ENCODE measurements at places on chromosomes 7 and 10.

DNA sequence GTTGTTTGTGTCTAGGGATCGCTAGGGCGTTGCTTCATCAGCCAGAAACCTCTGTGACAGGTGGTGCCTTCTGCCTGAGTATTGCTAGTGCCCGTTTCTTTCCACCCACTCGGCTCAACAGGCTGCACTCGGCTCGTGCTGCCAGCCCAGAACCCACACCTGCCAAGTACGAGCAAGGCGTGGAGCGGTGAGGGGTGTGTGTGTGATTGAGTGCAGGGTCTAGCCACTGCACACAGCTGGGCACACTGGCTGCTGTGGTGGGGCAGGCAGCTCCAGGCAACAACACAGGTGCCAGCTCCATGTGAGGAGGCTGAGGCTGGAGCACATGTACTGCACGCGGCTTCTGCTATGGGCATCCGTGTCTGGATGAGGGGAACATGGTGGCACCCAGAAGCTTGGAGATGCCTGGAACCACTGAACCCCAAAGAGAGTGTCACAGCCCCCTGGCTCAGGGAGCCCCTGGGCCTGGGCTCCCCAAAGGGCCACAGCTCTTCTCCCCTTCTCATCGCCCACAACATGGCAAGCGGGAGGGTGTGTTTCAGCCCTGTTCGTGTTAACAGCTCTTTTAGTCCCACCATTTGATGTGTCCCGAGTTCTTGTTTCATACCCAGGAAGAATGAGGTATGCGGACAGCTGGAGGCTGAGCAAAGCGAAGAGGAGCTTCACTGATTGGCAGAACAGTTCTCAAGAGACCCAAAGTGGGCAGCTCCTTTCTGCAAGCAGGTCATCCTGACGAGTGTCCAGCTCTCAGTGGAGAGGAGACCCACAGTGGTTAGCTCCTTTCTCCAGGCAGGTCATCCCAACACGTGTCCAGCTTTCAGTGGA lies 78.1 kb downstream of the HDAC9 start:
- no peak for DNase-seq

- DNase-seq, result no peak
Measured at GRCh38 chr7:27895551-27895950, 155.6 kb downstream of the TAX1BP1 start.

- DNase-seq, result no peak
Measured at GRCh38 chr10:133557381-133557780, 8.0 kb downstream of the SYCE1 start.

- no peak for DNase-seq
Measured at GRCh38 chr10:5668429-5668828, 2.0 kb upstream of the ASB13 start.

DNA sequence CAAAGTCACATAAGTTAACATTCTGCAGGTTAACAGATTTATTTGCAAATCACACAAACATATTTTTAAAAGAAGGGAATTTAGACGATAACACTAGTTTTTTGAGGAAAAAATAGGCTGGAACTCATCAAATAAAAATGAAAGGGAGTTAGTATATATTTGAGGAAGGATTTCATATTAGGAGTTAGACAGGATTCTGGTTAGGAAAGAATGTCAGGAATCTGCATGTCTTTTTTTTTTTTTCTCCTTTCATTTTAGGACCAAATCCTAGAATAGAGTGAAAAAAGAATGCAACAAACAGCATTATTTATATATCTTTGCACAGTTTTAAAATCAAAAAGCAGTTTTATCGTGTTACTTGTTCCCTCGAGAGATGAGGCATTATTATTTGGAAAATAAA lies 8.9 kb upstream of the TRDMT1 start:
- no peak for DNase-seq

DNA sequence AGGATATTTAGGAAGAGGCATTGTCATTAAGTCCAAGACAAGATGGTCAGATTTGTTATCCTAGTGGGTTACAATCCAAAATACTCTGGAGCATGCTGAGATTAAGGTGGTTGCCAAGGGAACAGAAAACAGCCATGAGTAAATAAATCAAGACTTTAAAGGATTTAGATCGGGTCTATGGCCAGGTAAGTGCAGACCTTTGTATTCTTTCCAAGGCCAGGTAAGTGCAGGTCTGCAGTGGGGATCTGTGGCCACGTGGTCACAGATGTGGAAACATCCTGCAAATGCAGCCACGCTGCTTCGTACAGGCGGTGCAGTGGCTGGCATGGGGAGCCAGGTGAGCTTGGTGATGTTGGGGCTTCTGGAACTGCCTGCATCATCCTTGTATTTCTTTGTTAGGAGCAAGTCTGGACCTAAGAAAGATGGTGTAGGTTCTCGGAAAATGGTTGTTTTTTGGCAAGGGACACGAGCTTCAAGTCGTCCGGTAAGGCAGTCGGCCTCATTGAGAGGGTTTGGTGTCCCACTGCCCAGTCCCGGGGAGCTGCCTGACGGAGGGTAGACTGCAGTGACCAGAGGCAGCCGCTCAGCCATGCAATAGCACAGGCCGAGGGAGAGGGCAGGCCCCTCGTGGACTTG lies 21.8 kb downstream of the ZNF775 start:
- DNase-seq, result peak; percentile 6

- DNase-seq, result no peak
Measured at GRCh38 chr10:71395621-71396020, 1.1 kb upstream of the CDH23 start.

- DNase-seq, result peak; percentile 36
Measured at GRCh38 chr10:73872190-73872710, 2.1 kb downstream of the CAMK2G start.

GRCh38 chr10:66760941-66761340 lies 164.9 kb upstream of the LRRTM3 start:
- DNase-seq, result no peak

DNA sequence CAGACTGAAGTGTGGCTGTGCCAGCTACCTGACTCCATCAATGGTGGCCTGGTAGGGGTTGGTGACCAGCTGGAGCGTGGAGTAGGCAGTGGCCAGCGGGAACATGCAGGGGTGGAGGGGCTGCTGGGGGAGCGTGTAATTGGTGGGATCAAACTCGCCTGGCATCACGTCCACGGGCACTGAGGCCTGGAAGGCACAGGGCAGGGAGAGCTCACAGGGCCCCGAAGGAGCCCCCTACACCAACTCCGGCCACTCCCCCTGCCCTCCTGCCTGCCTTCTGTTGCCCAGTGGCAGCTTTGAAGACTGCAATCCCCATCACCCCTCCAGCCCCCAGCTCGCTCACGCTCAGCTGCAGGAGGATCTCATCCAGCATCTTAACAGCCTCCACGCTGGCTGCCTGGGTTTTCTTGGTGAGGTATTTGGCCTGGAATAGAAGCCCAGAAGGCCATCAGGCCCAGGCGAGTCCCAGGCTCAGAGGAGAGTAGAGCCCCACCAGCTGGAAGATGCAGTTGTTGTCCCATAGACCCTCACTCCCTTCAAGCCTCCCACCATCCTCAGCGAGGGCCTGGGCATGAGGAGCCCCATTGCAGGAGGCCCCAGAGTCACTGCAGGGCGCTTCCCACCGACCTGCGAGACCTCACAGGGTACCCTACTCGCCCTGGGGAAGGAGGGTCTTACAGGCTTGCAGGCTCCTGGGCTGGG lies 7.1 kb downstream of the POLD2 start:
- DNase-seq, result no peak

DNA sequence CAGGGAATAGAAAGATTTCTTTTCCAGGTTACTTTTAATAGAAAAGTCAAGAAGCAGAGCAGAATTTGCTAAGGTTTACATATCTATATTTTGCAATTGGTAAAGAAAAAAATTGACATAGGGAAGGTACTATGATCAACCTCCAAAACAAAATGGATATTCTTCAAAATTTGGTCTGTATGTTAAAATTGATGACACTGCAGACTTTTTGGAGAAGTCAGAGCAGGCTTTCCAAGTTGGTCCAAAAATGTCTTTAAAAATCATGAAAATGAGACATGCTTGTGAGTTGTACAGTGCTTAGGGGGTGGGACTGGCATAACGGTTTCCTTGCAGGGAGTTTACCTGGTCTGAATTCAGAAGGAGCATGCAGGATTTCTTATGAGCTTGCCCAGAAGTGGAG lies 77.0 kb downstream of the TFPI2 start:
- no peak for DNase-seq

- no peak for DNase-seq
Measured at GRCh38 chr10:127535802-127536515, 13.2 kb upstream of the NPS start.

GRCh38 chr7:116842371-116842770 lies 20.0 kb upstream of the CAPZA2 start:
- DNase-seq, result no peak

- no peak for DNase-seq
Measured at GRCh38 chr7:68969571-68969970, 628.7 kb upstream of the AUTS2 start.

GRCh38 chr10:49049660-49050059 lies 65.7 kb downstream of the VSTM4 start:
- no peak for DNase-seq

DNA sequence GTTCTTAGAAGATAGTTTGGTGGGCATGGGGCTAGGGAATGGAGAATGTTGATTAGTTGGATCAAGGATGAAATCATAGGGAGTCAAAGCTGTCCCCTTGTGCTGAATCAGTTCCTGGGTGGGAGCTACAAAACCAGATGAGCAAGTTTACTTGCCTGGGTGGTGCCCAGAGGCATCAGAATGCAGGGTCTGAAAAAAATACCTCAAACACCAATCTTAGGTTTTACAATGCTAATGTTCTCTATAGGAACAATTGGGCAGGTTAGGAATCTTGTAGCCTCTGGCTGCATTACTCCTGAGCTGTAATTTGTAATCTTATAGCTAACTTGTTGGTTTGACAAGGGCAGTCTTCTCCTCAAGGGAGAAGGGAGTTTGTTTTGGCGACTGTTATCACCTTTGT lies 34.4 kb downstream of the LHFPL3 start:
- DNase-seq, result no peak

DNA sequence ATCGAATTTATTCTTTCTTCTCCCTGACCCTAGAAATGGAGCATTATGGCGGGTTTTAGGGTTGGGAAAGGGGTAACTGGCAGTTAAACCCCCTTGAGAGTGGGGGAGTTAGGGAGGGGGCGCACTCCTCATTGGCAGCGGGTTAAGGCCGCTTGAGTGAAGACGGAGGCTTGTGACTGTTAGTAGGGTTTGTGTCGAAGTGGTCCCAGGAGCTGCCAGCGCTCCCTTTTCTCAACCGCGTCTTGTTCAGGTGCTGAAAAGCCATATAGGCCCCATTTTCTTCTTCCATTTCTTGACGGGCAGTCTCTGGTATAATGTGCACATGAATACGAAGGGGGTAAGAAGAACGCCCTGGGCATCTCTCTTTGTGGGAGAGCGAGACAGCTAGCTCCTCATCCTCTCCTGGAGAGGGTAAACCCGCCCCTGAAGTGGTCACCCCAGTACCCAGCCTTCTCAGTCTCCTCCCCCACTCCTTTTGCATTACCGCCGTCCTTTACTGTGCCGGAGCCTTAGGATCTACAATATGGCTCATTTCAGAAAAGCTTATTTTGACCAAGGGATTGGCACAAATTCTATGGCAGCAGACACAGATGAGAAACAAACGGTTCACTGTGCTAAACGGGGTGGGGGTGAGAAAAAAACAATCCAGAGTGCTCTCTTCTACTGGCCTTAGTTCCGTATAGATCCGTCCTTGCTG lies 836 bp downstream of the KMT2E start:
- DNase-seq, result peak; percentile 78

- DNase-seq, result no peak
Measured at GRCh38 chr10:23379686-23380085, 35.1 kb upstream of the C10orf67 start.

- DNase-seq, result no peak
Measured at GRCh38 chr10:129617768-129618167, 150.7 kb downstream of the MGMT start.

GRCh38 chr7:1312136-1313070 lies 79.7 kb downstream of the UNCX start:
- DNase-seq, result no peak

- no peak for DNase-seq
Measured at GRCh38 chr7:87552351-87552900, 48.3 kb downstream of the ABCB1 start.

- DNase-seq, result no peak
Measured at GRCh38 chr7:127813991-127814541, 162.1 kb downstream of the SND1 start.

- DNase-seq, result no peak
Measured at GRCh38 chr10:34773636-34774630, 41.2 kb downstream of the PARD3 start.

- no peak for DNase-seq
Measured at GRCh38 chr7:66837661-66838060, 83.4 kb upstream of the TMEM248 start.

DNA sequence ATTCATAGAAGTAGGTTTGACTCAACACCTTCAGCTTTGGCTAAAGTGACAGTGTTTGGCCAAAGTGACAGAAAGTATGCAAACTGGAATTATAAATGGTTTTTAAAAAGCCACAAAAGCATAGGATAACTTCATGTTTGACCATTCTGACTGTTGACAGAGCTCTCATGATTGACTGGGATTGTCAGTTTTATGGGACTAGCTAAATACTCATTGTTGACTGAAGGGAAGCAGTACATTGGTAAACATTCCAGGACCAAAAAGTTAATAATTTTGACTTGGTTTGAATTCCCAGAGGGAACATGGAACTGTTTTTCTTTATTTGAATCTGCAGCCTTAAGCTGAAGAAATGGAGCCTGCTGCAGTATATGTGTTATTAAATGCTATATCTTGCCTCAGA lies 84.6 kb upstream of the STEAP4 start:
- no peak for DNase-seq

GRCh38 chr7:158257516-158258410 lies 329.9 kb downstream of the PTPRN2 start:
- no peak for DNase-seq

DNA sequence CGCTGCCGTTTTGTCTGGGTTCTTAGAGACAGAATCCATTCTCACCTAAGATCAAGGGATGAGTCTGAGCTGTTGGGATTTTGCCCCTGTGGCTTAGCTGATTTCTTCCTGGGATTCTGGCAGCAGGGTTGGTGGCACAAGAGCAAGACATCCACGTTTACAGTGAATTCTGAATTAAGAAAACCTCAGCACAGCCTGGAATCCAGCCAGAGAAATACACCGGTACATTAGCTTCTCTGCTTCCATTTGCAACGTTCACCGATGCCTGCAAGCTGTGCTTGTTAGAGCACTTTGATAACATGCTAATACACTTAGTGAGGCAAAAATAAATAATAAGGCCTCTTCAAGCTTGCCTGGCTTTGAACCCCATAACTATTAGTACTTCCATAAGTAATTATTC lies 569.8 kb downstream of the CALN1 start:
- no peak for DNase-seq

DNA sequence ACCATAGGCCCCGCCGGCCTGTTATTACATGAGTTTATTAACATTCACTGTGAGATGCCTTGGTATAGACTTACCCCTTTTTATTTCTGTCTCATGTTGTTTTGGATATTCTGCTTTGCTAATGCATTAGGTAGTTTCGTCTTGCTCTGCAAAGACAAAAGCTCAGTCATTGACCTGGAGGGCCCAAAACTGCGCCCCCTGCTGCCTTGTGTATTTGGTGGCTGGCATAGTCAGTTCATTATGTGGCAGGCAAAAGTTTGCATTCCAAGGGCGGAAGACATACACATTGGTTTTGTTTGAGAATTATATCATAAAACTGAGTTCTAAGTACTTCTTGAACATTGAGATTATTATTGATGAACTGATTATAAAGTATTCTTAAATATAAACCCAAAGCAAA lies 372.5 kb downstream of the SDK1 start:
- peak; percentile 50 for DNase-seq

Measured in transverse colon (tissue), 4 donors.